Stomach (tissue), 19 donors: ENCODE measurements at places on chromosomes 12 and 14. TPM values are rescaled to one million over a fixed set of nuclear protein-coding genes. Genes with fewer than 3 reads are reported as not detected.

- H3K27me3 ChIP-seq = no peaks in the 10 kb centered on the region
- no peak overlapping the region for H3K4me3 ChIP-seq
- no peaks in the 10 kb centered on the region for H3K36me3 ChIP-seq
- no peak overlapping the region for H3K27ac ChIP-seq
These were observed 157.1 kb downstream of the SLC41A2 start for GRCh38 chr12:104801005-104801404.

DNA sequence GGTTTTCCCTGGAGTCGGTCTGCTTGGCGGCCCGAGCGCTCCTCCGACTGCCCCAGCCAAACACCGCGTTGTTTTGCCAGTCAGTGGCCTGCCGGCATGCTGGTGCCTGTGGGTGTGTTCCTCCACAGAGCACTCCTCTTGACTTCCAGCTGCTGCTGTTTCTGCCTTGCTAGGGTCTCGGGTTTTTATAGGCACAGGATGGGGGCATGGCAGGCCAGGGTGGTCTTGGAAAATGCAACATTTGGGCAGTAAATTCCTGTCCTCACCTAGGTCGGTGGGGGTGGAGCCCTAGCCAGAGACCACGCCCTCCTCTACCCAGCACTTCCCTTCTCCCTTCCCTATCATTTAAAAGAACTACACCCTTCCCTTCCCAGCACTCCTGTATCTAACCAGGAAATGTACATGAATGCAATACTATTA, 34.7 kb upstream of the VASH1 start:
- H3K36me3 ChIP-seq = no peaks in the 10 kb centered on the region
- H3K27me3 ChIP-seq = no peaks in the 10 kb centered on the region
- no peaks in the 10 kb centered on the region for H3K4me1 ChIP-seq
- no peak for DNase-seq

GRCh38 chr14:51652168-51653078, 713 bp downstream of the FRMD6 start:
- peak overlapping the region; percentile 87 for H3K4me3 ChIP-seq
- peaks cover 4% of the 10 kb centered on the region for H3K4me1 ChIP-seq
- H3K27ac ChIP-seq = peak overlapping the region; percentile 94
- H3K36me3 ChIP-seq = no peaks in the 10 kb centered on the region
- no peaks in the 10 kb centered on the region for H3K27me3 ChIP-seq

DNA sequence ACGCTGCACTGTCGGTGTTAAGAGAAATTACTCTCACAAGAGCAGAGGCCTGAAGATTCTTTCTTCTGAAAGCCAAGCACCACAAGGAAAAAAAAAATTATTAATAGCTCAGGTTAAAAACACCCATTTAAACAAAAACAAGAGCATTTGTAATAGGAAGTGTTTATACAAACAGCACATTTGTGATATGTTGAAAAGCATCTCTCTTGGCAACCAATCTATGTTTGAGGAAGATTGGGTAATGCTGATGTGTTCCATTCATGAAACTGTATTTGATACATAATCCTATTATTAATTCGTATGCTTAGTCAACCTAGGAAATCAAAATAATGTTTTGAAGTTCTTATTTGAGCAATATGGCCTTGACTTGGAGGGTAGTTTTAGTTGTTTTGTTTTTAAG, 36.5 kb downstream of the SSPN start:
- H3K4me3 ChIP-seq = no peak overlapping the region
- H3K36me3 ChIP-seq = no peaks in the 10 kb centered on the region
- peaks cover 16% of the 10 kb centered on the region for H3K4me1 ChIP-seq
- H3K27ac ChIP-seq = no peak overlapping the region
- peaks cover 2% of the 10 kb centered on the region for H3K27me3 ChIP-seq
- no peak for DNase-seq

Gene ALDH1L2
- 6.1 TPM for total RNA-seq

DNA sequence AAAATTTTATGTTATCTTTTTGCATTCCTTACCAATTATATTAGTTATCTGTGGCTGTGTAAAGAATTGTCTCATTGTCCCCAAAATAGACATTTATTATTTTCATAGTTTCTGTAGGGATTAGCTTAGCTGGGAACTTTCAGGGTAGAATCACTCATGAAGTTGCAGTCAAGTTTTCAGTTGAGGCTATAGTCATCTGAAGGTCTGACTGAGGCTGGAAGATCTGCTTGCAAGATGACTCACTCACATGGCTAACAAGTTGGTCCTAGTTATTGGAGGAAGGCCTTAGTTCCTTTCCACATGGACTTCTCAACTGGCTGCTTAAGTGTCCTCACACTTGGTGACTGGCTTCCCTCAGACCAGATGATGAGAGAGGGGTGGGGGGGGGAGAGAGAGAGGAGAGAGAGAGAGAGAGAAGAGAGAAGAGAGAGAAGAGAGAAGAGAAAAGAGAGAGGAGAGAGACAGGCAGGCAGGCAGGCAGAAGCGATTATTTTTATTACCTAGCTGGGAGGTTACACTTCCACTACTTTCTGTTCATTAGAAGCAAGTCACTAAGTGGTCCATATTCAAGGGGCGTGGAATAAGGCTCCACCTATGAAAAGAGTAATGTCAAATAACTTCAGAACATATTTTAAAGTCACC, 6.4 kb downstream of the AP5M1 start:
- H3K27me3 ChIP-seq = no peaks in the 10 kb centered on the region
- no peak overlapping the region for H3K27ac ChIP-seq
- no peak overlapping the region for H3K4me3 ChIP-seq

DNA sequence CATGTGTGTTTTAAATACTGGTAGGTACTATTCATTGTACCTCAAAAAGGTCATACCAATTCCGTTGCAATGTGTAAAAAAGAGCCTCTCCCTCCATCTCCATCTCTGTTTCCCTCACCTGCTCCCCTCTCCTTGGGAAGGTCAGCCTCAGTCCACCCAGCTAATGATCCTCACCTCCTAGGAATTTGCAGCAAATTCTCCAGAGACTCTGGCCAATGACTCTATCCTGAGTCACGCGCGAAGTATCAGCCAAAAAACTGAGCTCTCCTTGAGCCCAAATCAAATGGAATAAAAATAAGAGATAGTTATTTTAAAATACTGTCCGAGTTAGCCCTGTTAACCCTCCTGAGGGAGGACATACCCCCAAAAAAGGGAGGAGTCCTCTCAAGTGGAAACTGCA, 148.4 kb downstream of the DPF3 start:
- DNase-seq = no peak
- H3K4me3 ChIP-seq = no peak overlapping the region
- no peaks in the 10 kb centered on the region for H3K27me3 ChIP-seq

GRCh38 chr14:60643463-60644314, 5.6 kb downstream of the SIX1 start:
- H3K36me3 ChIP-seq = no peaks in the 10 kb centered on the region
- H3K27ac ChIP-seq = no peak overlapping the region
- H3K4me3 ChIP-seq = no peak overlapping the region
- H3K27me3 ChIP-seq = peaks cover 100% of the 10 kb centered on the region

Gene GPR132
- total RNA-seq = 1.7 TPM

Gene NPAS3
- not detected for total RNA-seq

GRCh38 chr14:46626876-46627275, 24.7 kb downstream of the RPL10L start:
- H3K36me3 ChIP-seq = no peaks in the 10 kb centered on the region
- no peaks in the 10 kb centered on the region for H3K27me3 ChIP-seq
- no peak for DNase-seq

- H3K27me3 ChIP-seq = no peaks in the 10 kb centered on the region
- no peak overlapping the region for H3K27ac ChIP-seq
- no peaks in the 10 kb centered on the region for H3K4me1 ChIP-seq
- peaks cover 42% of the 10 kb centered on the region for H3K36me3 ChIP-seq
- no peak for DNase-seq
- no peak overlapping the region for H3K4me3 ChIP-seq
These were observed 76.7 kb upstream of the TTC7B start for GRCh38 chr14:90892970-90893369.

DNA sequence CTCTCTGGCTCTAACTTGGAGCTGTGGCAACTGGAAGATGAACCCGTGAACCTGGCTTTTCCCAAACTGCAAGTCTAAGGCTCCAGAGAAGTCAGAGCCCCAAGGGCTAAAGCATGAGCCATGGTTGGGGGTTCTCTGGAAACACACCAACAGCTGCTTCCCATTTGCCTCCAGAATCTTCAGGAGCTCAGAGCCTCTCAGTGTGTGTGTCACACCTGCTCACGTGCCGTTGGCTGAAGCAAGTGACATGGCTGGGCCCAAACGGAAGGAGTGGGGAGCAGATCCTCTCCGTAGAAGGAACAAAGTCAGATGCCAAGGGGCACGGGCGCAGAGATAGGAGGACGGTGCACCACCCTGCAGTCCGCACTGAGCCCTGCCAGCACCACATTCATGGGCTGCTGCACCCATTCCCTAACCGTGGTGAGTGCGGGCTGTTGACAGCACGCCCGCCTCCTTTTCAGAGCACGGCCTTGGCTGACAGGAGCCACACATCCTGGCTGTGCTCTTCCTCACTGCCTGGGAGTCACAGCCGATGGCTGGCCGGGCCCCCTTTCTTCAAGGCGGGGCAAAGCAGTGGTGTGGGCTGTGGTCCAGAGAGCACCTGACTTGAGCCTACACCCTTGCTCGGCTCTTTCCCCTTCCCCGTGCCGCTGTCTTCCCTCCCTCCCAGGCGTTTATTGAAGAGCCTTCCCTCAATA, 16.6 kb upstream of the TRAF3 start:
- peaks cover 8% of the 10 kb centered on the region for H3K4me1 ChIP-seq
- no peaks in the 10 kb centered on the region for H3K36me3 ChIP-seq
- H3K4me3 ChIP-seq = no peak overlapping the region
- DNase-seq = no peak

- no peaks in the 10 kb centered on the region for H3K4me1 ChIP-seq
- no peak overlapping the region for H3K27ac ChIP-seq
- no peaks in the 10 kb centered on the region for H3K27me3 ChIP-seq
- H3K4me3 ChIP-seq = no peak overlapping the region
- no peaks in the 10 kb centered on the region for H3K36me3 ChIP-seq
These were observed 52.7 kb upstream of the LMO3 start for GRCh38 chr12:16658699-16659098.

- no peak overlapping the region for H3K27ac ChIP-seq
- no peaks in the 10 kb centered on the region for H3K36me3 ChIP-seq
- DNase-seq = peak; percentile 84
- no peaks in the 10 kb centered on the region for H3K4me1 ChIP-seq
- no peaks in the 10 kb centered on the region for H3K27me3 ChIP-seq
These were observed 81.2 kb upstream of the ATF7IP start for GRCh38 chr12:14284184-14284722.

Gene SYCP3
- total RNA-seq = not detected

- DNase-seq = no peak
- no peaks in the 10 kb centered on the region for H3K4me1 ChIP-seq
- H3K27me3 ChIP-seq = no peaks in the 10 kb centered on the region
- no peak overlapping the region for H3K4me3 ChIP-seq
- H3K27ac ChIP-seq = no peak overlapping the region
These were observed 21.8 kb downstream of the PDE6H start for GRCh38 chr12:14994610-14995009.

DNA sequence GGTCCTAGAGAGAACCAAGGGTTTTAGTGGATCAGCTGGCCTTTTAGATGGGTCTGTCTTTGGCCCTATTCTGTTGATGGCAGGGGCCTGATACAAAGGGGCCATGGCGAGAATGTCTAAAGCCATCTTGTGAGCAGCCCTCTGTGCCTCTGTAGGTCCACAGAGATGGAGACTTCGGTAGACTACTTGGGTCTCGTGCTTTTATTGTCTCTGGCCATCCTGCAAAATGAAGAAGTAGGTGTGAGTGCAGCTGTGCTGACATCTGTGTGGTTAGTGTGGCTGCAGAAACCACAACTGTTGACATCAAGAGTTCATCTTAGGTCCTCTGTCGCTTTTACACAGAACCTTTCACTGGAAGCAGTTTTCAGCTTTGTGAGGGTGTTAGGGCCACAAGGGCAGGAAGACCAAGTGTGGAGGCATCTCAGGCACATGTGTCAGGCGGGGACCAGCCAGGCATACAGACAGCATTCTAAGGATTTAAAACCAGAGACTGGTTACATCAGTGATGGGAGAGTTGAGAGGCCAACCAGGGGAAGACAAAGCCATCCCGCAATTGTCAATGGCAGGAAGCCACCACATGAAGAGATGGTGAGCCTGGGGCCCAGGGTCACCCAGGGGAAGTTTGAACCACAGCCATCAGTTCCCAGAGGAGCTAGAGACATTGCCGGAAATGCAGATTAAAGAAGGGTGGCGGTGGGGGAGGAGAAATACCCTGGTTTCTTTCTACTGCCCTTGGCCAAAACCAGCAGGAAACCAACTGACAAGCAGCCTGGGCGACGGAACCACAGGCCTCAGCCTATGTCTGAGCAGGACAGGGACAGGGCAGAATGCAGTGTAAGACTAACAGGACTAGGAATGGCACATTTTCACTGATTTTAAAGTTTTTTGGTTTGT, 13.0 kb upstream of the TPCN1 start:
- peaks cover 4% of the 10 kb centered on the region for H3K4me1 ChIP-seq
- H3K27ac ChIP-seq = peak overlapping the region; percentile 39
- H3K36me3 ChIP-seq = no peaks in the 10 kb centered on the region
- H3K4me3 ChIP-seq = no peak overlapping the region
- H3K27me3 ChIP-seq = no peaks in the 10 kb centered on the region

DNA sequence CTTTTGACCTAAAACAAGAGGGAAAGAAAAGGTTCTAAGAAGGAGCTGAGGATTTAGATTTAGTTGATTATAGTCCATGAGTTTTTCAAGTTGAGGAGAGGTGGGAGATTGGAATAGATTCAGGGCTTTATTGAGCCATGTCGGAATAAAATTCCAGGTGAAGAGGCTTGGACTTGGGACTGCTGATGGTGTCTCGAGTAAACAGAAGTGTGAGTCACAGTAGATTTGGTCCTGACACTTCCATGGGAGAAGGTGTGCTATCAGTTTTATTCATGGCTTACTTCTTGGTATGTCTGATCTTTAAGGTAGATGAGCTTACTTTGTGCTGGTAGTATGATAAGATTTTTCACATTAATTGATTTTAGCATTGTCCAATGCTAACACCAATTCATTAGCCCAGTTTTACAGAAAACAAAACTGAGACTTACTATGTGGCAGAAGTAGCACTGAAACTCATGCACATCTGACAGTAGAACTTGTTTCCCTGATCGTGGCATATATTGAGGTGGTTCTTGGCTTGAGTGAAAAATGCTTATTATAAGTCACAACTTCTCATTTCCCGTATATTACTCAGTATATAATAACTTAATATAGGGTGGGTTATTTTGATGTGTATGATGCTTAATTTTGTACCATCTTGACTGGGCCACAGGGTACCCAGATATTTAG, 172.4 kb upstream of the IGF1 start:
- no peaks in the 10 kb centered on the region for H3K4me1 ChIP-seq
- no peak overlapping the region for H3K27ac ChIP-seq
- DNase-seq = no peak

DNA sequence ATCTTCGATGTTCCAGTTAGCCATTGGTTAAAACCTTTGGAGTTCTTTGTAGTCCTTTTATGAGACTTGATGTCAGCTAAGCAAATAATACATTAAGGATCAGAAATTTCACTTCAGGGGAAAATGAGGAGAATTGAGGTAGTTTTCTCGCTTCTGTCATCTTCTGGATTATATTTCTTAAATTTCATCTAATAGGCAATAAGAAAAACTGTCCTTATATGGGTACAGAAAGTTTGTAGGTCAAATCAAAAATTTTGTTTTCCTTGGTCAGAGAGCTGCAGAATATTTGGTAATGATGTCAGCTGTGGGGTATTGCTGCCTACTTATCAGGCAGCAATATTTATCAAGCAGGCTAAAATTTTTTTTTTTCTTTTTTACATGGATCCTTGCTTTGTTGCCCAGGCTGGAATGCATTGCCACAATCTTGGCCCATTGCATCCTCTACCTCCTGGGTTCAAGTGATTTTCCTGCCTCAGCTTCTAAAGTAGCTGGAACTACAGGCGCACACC, 37.1 kb downstream of the RIMKLB start:
- DNase-seq = no peak
- no peaks in the 10 kb centered on the region for H3K36me3 ChIP-seq
- no peaks in the 10 kb centered on the region for H3K27me3 ChIP-seq

Gene CLEC1A
- total RNA-seq = 0.58 TPM
